Stimulated activated CD4-positive, alpha-beta T cell treated with anti-CD3 and anti-CD28 coated beads, Interleukin-4, amount 100 ng/mL, for 48 hours (primary cell): ENCODE measurements at places on chromosomes 3 and 15.

- no peak for DNase-seq
Measured at GRCh38 chr3:139304383-139304782, 39.4 kb upstream of the MRPS22 start.

DNA sequence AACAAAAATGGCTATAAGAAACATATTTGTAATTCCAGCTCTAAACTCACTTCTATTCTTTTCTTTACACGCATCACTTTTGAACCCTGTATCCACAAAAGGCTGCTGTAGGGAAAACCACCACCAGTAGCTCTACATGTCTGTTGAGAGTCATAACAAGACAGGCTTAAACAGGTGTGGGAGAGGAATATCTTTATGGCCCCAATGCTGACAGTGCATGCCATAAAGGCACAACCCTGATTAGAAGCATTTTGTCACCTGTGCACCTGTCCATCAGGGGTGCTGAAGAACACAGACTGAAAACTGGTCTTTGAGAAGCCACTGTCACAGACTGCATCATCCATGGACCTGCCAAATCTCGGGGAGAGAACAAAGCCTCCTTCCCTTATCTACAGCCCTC, 11.6 kb upstream of the CSPG5 start:
- DNase-seq = no peak

GRCh38 chr3:143208976-143209714, 89.6 kb downstream of the CHST2 start:
- DNase-seq = no peak

DNA sequence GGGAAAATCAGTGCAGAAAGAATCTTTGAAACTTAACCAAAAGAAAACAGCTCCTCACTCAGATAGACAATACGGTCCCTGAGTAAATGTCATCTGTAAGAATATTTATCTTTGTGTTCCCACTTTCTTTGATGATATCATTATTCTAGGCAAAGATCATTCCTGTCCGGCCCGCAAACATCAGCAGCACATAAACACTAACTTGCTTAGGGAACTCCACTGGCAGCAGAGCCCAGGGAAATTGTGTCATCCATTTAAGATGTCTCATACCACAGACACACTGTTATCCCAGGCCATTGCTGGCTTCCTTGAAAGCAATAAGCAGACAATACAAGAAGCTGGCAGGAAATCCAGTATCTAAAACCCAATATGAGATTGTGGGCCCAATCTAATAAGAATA, 20.1 kb upstream of the CD96 start:
- DNase-seq = no peak

DNA sequence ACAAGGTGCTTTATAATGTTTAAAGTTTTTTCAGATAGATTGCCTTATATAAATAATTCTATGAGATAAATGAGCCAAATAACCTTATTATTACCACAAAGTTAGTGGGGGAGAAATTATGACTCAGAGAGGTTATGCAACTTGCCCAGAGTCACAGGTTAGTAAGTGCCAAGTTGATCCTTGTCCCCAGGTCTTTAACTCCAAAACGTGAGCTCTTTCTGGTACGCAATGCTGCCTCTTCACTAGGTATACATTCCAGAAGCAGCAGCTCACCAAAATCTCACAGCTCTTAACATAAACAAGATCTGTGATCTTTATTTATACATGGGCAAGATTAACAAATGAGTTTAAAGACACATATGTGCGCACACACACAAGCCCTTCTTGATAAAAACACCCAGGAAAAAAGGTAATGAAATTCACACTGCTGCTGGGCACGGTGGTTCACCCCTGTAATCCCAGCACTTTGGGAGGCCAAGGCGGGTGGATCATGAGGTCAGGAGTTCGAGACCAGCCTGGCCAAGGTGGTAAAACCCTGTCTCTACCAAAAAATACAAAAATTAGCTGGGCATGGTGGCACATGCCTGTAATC, 59.8 kb upstream of the NR2F2 start:
- no peak for DNase-seq
